ENCODE measurements at places on chromosomes 1 and 21.

DNA sequence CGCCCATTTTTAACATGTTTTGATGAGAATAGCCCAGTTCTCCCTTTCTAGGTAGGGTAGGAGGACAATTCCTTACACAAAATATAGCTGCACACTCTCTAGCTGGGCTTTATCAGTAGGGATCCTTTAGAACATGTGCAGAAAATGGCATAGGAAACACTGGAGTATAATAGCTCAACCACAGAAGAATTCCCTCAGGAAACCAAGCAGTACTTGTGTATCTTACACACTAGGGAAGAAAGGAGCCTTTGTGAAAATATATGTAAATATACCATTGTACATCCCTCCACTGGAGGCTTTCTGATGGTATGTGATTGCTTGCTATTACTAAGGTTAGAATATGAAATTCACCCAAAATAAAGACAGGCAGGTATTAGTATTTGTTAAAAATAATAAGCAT, 153.5 kb downstream of the LRRC40 start:
- DNase-seq, result no peak

- no peak for DNase-seq
Observed at GRCh38 chr1:56710646-56711045, 65.5 kb downstream of the PRKAA2 start.

DNA sequence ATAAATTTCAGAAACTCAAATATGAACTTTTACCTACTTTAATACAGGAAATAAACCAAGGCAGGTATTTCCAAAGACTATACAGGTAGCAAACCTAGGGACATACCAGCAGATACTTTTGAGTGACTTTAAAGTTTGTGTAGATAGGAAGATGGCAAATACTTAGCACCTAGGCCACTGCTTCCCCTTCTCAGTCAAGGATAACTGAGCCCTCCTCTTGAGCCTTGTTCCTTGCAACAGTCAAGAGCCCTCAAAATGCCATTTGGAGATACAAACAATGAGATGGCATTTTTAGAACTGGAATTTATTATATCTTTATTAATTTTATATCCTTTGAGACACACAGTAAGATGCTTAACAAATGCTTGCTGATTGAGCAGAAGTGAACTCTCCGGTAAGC, 65.9 kb downstream of the LPGAT1 start:
- no peak for DNase-seq

GRCh38 chr1:54542962-54543539, 5.0 kb upstream of the ACOT11 start:
- no peak for DNase-seq

GRCh38 chr1:23651069-23651808, 40.4 kb upstream of the RPL11 start:
- no peak for DNase-seq

DNA sequence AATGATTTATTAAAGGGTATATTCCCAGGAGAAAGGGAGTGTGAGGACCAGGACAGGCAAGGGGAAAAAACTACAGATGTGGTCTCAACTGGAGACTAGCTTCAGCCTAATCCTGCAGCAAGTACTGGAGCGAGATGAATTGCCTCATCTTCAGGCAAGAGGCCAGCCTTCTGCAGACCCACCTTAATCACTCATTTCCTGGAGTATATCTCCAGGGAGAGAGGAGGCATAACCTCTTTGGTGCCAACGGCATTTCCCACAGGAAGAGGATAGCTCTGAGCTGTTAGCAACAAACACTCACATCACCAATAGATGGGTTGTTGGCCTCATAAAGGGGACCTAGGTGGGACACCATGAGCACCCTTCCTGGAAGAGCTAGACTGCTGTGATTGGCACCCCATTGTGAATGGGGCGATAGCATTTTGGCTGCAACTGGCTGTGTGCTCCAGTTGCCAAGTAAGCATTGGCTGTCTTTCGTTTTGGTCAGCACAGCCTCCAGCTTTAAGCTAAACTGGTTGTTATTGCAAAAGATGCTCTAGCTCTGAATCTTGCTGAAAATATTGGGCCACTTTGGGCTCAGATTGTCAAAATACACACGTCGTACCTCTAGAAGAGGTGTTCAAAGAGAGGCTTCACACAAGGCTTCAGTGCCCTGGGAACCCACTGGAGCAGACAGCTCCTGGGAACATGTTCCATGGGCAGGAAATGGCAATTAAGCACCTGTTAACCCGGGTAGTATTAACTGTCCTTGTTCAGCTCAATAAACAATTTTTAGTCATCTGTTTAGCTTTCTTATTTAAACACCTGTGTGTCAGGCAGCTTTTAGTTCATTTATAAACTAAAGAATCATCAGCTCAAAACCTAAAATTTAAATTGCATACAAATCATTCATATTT, 314.8 kb upstream of the C1orf87 start:
- DNase-seq, result no peak

DNA sequence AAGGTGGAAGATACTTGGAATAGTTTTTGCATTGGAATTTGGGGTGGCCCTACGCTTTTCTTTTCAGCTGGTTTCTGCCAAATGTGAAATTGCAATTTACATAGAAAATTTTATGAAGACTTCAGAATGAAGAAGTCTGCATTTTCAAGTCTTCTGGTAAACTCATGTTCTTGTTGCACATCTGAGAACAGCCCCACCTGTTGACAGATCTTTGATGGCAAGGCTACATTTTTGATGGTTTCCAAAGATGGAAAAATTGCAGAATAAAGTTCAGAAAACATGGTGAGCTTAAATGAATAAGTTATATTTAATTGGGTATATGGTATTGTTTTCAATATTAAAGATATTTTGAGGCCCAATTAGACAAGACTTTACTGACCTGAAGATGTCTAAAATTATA, 25.4 kb downstream of the OLFM3 start:
- no peak for DNase-seq

DNA sequence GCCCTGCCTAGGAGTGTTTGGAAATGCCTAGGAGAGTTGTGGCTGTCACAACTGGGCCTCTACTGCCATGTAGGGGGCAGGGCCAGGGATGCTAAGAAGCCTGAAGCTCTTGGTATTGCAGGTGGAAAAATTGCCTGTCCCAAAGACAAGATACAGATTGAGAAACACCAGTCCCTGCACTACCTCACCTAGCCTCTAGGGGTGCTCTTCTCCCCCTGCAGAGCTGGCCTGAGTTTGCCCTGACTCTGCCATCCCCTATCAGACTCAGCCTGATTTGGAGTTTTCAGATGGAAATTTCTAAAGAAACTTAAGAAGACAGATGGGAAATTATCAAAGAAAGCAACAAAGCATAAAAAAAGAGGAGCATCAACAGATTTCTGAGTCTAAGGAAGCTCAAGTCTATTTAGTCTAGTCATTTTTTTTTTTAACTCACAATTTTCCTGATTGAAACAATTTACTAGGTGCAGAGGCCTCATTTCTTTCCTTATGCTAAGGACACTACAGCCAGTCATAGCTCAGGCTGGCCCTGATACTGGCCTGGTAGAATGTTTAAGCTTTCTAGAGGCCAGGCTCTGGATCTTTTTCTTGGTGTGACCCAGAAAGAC, 61.4 kb upstream of the LRRN2 start:
- peak; percentile 13 for DNase-seq

DNA sequence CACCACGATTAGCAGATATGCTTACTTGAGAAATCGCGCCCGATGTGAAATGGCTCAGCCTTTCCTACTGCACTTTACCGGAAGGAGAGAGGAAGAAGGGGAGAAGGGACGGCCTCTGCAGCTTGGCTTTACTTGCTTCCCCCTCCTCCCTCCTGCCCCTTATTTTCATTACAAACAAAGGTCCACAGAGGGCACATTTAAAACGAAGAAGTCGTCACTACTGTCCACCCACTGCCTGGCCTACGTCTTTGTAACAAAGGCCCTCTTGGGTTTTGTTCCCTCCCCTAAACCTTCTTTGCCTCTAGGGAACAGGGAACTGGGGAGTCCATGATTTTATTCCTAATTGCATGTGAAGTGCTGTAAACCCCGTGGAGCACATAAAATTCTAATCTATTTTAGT, 308.5 kb downstream of the LMX1A start:
- no peak for DNase-seq

- DNase-seq, result no peak
Observed at GRCh38 chr21:39804240-39804639, 59.3 kb downstream of the IGSF5 start.

GRCh38 chr1:161226320-161226711, 456 bp downstream of the TOMM40L start:
- DNase-seq, result no peak

DNA sequence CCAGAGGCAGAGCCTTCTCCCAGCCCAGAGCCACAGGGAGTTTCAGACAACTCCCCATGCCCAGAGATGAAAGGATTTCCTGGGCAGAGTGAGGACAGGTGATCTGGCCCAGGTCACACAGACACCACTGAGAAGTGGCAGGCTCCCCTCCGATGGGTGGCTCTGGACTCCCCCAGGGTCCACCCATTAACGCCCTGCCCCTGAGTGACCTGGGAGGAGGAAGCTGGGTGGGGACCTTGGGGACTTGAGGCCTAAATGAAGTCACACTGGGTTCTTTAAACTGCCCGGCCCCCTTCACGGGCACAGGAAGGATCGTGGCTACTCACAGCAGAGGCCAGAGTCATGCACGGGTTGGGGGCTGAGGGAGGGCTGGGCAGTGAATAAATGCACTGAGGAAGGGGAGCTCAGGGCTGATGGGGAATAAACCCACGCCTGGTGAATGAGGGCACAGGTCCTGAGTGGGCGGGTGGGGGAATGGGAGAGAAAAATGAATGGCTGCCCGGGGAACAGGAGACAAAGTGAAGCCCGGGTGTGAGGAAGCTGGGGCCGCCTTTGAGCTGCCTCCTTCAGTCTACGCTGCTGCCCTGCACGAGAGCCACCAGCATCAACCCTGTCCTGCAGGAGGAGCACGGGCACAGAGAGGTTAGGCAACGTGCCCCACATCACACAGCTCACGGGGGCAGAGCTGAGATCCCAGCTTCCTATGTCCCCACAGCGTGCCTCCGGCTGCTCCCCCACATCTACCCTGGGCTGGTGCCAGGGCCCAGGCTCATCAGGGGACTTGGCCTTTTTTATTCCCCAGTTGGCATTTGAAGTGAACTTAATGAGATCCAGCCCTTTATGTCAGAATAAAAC, 404.3 kb downstream of the MATN1 start:
- no peak for DNase-seq

- no peak for DNase-seq
Observed at GRCh38 chr1:94734963-94735901, 84.9 kb upstream of the SLC44A3 start.

GRCh38 chr1:237258871-237259270, 216.9 kb downstream of the RYR2 start:
- no peak for DNase-seq

DNA sequence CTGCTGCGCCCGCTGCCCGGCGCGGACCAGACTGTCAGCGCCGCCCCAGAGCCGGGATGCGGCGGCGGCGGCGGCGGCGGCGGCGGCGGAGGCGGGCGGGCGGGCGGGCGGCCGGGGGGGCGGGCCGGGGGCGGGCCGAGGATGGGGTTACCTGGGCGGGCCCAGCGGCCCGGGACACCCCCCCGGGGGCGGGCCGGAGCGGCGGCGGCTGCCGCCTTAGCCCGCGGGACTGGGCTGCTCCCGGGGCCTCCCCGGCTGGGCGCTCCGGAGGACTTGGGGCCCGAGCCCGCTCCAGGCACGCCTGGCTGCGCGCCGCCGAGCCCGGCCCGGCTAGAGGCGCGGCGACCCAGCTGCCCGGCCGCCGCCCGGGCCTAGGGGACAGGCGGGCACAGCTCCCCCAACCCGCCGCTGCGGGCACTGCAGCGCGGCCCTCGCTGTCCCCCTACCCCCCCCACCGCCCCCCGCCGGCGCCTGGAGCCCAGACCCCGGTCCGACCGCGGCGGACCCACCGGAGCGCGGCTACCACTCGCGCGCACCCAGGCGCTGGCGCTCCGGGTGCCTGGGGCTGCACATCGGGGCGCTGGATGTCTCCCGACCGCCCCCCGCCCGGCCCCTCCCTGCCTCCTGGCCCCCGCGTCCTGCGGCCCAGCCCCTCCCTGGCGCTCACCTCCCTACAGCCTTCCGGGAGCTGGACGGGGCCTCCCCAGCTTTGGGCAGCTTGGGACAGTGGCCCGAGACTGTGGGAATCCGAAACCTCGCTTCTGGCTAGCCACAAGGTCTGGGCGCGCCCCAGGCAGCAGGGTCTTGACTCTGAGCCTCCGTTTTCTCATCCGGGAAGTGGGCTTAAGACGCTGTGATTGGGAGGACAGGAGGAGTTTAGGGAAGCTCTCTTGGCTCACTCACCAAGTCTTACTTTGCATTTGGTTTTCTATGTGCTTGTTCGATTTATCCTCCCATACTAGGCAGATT, at the start of gene WNT4:
Gene WNT4 (minus strand): TSS at position 33 of the 969 bp plus-strand sequence. CDS start 175 bp downstream, outside the sequence.
- no peak for DNase-seq

GRCh38 chr1:192867180-192867579, 58.3 kb downstream of the RGS2 start:
- no peak for DNase-seq

GRCh38 chr1:24946861-24947658, 17.0 kb upstream of the RUNX3 start:
- DNase-seq, result no peak

DNA sequence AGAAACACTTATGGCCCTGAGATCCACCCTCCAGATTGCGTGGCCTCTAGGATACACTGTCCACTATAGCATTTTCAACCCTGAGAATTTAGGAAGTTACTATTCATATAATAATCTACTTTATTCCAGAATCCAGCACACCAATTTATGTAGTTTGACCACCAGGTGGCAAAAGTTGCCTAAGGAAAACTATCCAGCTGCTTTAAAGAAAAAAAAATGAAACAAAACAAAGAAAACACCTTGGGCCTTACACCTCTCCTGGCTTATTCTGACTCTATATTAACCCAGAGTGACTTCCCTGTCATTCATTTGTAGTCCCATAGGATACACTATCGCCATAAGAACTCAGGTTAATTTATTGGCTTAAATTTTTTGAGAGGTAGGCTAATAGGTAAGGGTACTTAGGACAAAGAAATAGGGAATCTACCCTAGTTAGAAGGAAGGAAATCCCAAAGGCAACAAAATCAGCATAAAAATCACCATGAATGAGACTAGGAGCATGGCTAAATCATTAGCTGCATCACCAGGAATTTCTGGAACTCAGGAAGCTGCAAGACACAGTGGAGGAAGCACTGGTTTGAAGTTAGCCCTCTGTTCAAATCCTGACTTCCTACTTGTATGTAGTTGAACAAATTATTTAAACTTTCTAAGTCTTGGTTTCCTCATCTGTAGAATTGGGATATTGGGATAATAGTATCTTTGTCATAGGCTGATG, 107.5 kb downstream of the SPAG17 start:
- no peak for DNase-seq

DNA sequence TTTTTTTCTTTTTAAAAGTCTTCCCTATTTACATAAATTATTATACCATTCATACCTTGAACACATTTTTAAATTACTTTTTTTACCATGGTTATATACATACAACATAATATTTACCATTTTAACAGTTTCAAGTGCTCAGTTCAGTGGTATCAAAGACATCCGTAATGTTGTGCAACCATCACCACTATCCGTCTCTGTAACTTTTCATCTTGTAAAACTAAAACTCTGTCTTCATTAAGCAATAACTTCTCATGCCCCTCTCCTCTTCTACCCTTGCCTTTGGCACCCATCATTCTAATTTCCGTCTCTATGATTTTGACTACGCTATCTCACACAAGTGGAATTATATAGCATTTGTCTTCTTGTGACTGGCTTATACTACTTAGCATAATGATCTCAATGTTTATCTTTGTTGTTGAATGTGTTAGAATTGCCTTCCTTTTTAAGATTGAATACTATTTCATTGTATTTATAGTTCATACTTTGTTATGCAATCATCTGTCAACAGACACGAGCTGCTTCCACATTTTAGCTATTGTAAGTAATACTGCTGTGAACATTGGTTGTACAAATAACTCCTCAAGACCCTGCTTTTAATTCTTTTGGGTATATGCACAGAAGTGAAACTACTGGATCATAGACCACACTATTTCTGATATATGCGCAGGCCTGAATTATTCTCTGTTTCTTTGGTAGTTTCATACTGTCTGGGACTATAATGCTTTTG, 689.5 kb upstream of the NCAM2 start:
- DNase-seq, result no peak
